ENCODE measurements at places on chromosomes 1 and 21.
A peak's percentile ranks its signal among the peaks of the same experiment; 100 is the strongest.

GRCh38 chr1:48500541-48501450 lies 28.8 kb upstream of the SPATA6 start:
- DNase-seq, result no peak

- no peak for DNase-seq
Observed at GRCh38 chr1:9886092-9886742, 23.9 kb downstream of the CTNNBIP1 start.

GRCh38 chr1:40862008-40862863 lies at the start of gene CITED4:
Gene CITED4 (minus strand): TSS chr1:40862363. CDS start chr1:40862127, 236 bp downstream.
- DNase-seq, result peak; percentile 97

DNA sequence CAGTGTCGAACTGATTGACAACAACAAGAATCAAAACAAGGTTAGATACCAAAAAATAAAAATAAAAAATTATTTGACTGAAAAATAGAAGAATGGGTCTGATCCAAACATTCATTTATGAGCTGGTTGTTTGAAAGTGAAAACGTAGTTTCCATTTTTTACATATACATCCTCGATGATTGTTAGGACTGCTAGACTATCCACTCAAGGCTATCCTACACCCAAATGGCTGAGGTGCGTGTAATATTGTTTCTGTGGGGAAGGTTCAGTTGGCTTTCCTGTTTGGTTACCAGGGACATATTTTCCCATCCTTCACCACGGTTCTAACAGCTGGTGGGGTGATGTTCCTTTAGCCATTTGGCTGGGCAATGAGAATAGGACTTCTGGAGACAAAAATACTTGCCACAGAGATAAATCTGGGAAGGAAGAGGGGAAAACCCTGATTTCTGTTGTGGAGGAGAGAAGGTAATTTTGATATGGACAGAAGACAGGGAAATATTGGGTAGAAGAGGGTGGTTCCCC lies 66.3 kb downstream of the MAP3K7CL start:
- DNase-seq, result no peak

- DNase-seq, result peak; percentile 44
Observed at GRCh38 chr1:182784556-182785171, 4.9 kb upstream of the NPL start.

DNA sequence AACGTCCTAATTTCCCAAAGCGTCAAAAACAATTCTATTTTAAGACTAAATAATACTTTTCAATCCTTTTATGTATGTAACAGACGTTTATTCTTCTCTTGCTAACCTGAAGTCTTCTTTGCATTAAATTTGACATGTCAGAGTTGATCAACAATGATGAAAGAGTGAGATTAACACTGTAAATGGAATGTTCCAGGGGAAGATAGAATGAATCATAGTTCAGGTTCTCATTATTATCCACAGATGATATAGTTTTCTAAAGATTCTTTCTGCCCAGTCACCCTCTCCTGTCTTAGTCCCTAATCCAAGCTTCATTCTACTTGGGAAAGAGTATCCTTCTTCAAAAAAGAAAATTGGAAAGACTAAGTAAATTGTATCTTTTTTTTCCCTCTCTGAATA lies 38.9 kb downstream of the SDCCAG8 start:
- DNase-seq, result peak; percentile 69
